ENCODE measurements at places on chromosomes 5 and 9.

GRCh38 chr9:69970001-69970533 is 73.6 kb upstream of the MAMDC2 start:
- DNase-seq = no peak

DNA sequence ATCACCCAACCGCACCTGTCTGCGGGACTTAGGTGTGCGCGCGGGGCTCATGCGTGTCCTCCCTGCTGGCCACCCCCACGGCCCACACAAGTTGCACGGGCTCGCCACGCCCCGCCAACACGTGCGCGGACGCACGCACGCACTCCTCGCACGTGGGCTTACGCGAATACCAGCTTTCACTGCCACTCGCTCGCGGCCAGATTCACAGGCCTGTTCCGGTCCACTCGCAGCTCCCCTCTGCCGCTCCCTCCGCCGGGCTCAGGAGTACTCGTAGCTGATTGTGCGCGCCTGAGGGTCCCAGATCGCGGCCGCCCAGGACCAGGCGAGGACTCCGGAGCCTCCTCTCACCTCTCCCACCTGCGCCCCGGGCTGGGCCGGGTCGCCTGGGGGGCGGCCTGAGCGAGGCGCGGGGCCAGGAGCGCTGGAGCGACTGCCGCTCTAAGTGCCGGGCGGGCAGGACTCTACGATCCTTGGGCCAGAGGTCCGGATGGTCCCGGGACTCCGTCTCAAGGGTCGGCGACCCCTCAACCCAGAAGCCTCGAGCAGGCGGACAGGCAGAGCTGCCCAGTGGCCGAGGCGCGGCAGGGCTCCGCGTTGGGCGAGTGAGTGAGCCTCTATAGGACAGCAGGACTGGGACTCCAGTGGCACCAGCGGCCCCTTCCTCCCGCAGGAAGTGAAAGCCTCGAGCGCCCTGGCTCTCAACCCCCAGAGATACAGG is 3.4 kb downstream of the PCDHGC5 start:
- no peak for DNase-seq

GRCh38 chr5:84494453-84494852 is 109.8 kb upstream of the EDIL3 start:
- no peak for DNase-seq

DNA sequence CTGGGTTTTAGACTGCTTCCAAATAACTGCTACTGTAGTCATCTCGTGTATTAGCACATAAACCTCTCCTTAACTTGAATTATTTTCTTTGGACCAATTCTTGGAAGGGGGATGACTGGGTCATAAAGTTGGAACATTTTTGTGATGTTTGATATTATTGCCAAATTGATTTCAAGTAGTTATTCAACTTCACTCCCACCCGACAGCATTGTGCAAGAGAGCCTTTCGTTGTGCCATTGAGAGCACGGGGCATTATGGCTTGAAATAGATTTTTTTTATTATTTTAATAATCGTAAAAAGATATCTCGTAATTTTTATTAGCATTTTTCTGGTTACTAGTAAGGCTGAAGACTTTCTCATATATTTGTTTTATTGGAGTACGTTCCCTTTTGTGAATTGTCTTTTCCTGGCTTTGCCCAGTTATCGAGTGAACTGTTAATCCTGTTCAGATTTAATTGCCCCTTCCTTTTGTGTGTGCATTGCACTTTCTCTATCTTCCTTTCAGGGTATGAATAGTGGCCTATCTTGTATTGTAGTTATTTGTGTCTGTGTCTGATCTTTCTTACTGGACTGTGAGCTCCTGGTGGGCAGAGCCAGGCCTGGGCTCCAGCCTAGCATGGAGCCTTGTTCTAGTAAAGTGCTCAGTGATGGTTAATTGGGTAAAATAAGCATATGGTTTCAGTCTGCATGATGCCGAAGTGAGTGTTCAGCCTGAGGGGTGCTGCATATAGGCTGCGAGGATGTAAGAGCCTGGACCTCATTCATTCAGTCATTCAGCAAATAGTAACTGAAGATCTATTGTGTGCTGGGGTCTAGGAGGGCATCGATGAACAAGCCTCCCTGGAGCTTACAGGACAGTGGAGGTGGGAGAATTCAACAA is 93.5 kb upstream of the SHB start:
- DNase-seq = no peak

DNA sequence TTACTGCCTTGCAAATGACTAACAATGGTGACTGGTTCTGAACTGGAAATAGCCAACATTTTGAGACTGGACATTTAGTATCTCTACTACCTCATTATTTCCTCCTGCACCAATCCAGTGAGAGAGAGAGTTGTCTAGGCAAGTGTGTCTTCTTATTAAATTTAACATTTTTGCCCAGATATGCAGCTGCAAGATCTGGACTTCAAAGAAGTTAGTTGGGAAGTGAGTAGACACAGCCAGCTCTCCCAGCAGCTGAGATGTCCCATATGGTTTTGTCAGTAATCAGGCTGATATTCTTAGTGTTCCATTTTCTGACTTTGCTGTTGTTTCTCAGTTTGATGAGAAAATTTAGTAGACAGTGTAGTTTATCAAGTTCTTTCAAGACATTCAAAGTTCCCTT is 1778.8 kb upstream of the CDH6 start:
- no peak for DNase-seq

DNA sequence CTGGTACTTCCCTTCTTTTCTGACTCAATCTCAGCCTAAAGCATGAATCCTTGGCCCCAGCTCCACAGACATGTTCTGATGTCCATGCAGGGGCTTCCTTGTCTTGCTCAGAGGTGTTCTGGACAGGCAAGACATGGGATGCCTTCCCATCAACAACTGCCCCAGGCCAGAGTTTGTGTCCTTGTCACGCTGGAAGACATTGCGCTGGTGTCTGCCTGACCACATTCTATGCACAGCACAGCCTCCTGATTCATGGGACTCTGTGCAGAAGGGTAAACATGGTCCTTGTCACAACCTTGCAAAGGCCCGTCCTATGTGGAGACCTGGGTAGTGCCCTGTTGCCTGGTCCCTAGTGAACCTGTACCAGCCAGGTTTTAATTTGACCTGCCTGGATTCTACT is 212.2 kb downstream of the FSTL4 start:
- no peak for DNase-seq

GRCh38 chr9:112569186-112569585 is 82.6 kb downstream of the KIAA1958 start:
- no peak for DNase-seq

- peak; percentile 45 for DNase-seq
Measured at GRCh38 chr9:90775657-90776056, 26.0 kb upstream of the SYK start.

DNA sequence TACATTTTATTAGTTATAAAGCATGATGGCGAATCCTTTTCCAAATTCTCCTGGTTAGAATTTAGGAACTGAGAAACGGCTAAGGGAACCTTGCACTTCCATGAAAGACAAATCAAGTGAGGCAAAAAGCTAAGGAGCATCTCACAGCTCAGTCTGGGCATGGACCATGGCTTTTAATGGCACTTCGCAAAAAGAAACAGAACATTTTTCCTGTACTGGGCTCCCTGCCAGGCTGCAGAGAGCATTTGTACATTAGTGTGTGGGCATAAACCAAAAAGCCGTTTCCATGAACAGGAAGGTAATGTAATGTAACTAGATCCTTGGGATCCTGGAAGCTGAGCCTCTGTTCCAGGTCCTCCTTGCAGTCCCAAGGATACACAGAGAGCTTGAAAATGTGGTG is 354.2 kb downstream of the MRPS30 start:
- DNase-seq = no peak

GRCh38 chr9:14442956-14443355 is 129.0 kb upstream of the NFIB start:
- no peak for DNase-seq

- DNase-seq = peak; percentile 88
Measured at GRCh38 chr5:107502676-107503060, 168.1 kb downstream of the EFNA5 start.

GRCh38 chr5:94254214-94254613 is 364.2 kb downstream of the KIAA0825 start:
- no peak for DNase-seq

DNA sequence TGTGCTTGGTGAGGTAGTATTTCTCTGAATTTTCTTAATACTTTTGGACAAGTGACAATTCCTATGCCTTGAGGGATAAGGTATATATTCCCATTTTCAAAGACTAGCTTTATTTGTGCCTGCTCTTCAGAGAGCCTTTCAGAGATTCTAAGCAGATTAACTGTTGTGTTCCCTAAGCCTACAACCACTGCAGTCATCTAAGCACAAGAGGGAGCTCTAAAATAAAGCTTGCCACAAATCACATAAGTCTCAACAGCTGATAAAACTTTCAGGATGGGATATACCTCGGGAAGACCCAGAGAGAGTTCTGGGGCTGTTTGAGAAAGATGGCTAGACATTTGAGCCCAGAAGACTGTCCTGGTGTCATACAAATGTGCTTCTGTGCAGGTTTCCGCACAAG is 157.3 kb downstream of the CYLC2 start:
- DNase-seq = peak; percentile 1

DNA sequence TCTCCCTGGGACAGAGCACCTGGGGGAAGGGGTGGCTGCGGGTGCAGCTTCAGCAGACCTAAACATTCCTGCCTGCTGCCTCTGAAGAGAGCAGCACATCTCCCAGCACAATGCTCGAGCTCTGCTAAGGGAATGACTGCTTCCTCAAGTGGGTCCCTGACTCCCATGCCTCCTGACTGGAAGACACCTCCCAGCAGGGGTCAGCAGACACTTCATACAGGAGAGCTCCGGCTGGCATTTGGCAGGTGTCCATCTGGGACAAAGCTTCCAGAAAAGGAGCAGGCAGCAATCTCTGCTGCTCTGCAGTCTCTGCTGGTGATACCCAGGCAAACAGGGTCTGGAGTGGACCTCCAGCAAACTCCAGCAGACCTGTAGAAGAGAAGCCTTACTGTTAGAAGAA is 77.2 kb downstream of the SLCO6A1 start:
- peak; percentile 70 for DNase-seq

DNA sequence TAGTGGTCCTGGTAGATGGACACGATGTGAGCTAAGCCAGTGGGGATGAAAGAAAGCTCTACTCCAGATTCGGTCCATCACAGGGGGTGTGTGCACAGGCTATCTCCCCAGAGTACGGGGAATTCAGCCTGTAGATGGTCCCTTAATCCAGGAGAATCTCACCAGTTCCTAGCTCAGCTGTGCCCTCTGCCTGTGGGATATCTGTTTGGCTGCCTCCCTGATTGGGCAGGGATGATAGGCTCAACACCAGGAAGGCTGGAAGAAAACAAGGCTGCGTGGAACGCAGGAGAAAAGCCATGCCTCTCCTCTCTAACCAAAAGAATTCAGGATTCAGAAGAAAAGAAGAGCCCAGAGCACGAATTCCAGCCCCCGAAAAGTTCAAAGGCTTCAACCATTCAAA is 40.9 kb downstream of the VLDLR start:
- no peak for DNase-seq

Data from NCI-H524 (cell line).